ENCODE measurements at places on chromosomes 7 and 10.
A peak's percentile ranks its signal among the peaks of the same experiment; 100 is the strongest.

DNA sequence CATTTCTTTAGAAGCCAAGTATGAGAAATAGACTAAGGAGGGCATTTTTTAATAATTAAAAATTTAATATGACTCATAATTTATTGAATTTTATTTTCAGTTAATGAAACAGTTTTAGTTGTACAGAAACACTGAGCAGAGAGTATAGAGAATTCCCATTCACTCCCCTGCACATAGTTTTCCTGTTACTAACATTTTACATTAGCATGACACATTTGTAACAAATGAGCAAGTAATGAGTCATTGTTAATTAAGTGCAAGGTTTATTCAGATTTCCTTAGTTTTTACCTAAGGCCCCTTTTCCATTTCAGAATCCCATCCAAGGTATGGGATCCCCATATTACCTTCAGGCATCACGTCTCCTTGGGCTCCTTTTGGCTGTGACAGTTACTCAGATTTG is 271.5 kb upstream of the FZD8 start:
- DNase-seq: no peak

DNA sequence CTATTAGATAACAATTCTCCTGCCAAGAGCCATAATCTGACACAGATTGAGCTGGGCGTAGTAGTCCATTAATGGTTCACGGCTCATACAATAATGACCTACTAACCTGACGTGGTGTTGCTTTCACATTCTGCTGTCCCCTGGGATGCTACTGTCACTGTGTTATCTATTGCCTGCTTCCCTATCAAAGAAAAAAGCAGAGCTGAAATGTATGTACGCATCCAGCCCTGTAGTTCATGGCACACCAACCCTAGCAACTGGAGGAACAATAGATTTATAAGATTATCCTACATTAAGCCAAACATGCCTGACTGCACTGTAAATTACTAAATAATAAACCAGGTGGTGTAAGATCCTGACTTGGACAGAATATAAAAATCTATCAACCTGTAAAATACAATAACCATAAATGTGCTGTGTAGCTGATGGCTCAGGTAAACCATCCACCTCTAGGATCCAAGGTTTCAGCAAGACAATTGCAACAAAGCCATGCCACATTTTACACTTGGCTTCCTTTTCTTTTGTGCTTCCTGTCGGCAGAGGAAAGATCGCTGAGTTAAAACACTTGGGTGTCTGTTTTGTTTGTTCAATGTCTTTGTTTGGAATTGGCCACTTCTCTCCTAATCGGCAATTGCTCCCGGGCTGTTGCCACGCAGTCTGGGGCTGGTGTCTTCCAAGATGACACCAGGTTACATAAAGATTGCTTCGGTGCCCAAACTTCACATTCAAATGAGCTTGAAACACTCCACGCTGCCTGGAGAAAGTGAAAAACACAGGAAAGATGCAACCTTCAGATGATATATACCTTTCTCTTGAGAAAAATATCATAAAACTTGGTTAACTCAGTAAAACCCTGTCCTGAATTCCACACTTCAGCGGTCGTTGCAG is 143.9 kb upstream of the MGMT start:
- no peak for DNase-seq

DNA sequence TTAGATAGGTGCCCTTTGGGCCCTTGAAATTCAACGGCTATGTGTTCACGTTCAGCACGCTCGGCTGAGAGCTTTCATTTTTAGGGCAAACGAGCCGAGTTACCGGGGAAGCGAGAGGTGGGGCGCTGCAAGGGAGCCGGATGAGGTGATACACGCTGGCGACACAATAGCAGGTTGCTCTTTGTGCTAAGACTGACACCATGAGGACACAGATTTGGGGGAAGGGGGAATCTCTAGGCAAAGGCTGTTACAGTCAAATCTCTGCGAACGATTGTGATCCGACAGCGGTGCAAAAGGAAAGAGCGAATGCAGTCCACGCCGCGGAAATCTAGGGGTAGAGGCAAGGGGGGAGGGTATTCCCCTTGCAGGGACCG is 667 bp downstream of the KLLN start:
- no peak for DNase-seq

DNA sequence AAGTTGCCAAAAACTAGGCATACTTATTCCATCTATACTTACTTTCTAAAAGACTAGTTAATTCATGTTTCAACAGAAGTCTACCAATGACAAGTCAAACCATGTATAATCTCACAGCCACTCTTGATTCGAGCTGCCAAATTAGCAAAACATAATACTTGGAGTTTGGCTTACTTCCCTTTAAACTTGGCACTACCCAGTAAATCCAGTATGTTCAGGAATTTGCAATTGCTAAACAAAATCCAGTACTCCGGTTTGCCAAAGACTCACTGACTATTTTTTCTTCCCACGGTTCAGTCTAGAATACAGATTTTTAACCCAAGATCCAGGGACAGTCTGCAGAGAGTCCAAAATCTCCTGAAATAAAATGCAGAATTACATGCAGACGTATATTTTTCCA is 4.6 kb downstream of the OAT start:
- DNase-seq: no peak

DNA sequence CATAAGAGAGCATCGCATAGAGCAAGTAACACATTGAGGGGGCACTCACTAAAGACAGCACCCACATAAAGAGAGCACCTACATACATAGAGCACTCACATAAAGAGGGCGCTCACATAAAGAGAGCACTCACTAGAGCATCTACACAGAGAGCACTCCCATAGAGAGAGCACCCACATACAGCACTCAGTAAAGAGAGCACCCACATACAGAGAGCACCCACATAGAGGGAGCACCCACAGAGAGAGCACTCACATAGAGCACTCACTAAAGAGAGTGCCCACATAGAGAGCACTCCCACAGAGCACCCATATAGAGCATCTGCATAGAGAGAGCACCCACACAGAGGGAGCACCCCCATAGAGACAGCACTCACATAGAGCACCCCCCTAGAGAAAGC is 47.8 kb downstream of the INSIG1 start:
- DNase-seq: no peak

DNA sequence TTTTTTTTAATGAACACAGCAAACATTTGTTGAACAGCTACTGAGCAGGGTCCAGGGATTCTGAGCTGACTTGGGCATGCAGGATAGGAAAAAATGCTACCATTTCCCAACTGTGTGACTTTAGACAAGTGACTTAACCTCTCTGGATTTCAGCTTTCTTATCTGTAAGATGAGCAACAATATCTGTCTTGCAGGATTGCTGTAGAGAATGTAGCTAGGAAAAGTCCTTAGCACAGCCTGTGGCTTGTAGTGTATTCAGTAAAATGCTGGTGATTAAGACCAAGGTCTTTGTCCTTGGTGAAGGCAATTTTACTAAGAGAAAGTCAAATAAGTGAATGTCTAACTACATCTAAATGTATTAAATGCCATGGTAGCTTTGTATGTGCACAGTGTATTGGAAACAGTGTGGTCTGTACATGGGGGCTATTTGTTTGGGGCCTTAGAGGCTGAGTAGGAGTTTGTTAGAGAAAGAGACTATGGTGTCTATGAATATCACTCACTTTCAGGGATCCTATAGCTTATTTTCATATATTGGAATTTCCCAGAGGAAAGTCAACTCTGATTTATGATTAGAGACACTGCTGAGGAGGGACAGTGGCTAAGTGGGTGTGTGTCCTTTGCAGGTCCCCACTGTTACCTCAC is 118.9 kb downstream of the CDH23 start:
- no peak for DNase-seq

- no peak for DNase-seq
These were observed 99.5 kb downstream of the MKI67 start for GRCh38 chr10:128026615-128027300.

GRCh38 chr7:2691011-2691707 is 3.2 kb downstream of the AMZ1 start:
- peak; percentile 46 for DNase-seq

DNA sequence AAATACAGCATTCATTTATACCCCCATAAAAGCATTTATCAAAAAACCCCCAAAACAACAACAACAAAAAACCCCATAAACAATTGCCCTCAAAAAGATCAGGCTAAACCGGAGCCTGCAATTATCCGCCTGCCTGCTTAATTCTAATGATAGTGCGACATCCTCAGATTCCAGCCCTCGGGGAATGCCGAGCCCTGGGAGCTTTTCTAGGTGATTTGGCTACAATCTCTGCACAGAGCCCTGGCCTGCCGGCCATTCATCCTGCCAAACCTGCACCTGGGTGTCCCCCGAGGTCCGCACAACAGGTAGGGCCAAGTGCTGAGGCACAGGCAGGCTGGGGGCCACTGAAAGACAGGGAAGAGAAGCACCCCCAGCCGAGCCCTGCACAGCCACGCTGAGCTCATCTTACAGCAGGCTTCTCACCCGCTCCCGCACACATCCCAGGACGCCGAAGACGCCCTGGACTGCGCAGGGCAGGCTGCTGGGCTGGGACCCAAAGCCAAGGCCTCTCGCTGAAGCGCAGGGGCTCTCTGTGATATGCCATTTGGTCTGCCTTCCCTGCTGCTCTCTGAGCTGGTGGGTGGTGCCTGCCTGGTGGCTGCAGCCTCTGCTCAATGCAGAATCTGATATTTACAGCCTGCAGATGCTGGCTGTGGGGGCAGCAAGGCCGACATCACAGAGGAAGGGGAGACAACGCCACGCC is 57.5 kb downstream of the CAMK2B start:
- no peak for DNase-seq

DNA sequence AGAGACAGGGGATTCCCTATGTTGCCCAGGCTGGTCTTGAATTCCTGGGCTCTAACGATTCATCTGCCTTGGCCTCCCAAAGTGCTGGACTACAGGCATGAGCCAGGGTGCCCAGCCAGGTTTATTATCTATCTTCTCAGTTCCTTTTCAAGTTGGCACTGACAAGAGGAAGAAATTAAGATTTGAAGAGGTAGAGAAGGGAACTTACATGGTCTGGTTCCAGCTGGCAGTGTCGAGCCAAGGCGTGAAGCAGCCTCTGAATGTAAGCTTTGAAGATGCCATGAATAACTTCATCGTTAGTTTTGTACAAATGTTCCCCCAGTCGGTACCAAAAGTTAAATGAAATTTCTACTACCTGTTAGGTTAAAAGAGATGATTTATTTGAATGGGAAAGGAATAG is 57.7 kb downstream of the TNPO3 start:
- DNase-seq: no peak

DNA sequence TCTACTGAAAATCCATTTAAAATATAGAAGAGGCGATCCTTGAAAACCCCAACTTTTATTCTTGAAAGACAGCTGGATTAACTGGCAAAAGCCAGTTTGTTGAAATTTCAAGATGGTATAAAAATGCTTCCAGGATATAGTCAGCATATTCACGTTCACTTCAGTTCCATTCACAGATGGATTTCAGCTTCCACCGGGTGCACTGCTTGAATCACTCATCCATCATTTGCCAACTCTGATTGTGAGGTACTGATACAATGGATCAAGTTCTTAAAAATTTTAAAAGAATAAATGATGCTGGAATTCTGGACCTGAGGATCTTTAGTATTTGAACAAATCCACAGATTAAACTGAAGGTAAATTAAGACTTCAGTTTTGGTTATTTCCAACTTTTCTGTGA is 2.4 kb downstream of the PURB start:
- DNase-seq: no peak

GRCh38 chr10:97888641-97889262 is 39.1 kb downstream of the GOLGA7B start:
- no peak for DNase-seq

Measured in right cardiac atrium (tissue), 5 donors.